ENCODE measurements at places on chromosomes 3 and 15.

DNA sequence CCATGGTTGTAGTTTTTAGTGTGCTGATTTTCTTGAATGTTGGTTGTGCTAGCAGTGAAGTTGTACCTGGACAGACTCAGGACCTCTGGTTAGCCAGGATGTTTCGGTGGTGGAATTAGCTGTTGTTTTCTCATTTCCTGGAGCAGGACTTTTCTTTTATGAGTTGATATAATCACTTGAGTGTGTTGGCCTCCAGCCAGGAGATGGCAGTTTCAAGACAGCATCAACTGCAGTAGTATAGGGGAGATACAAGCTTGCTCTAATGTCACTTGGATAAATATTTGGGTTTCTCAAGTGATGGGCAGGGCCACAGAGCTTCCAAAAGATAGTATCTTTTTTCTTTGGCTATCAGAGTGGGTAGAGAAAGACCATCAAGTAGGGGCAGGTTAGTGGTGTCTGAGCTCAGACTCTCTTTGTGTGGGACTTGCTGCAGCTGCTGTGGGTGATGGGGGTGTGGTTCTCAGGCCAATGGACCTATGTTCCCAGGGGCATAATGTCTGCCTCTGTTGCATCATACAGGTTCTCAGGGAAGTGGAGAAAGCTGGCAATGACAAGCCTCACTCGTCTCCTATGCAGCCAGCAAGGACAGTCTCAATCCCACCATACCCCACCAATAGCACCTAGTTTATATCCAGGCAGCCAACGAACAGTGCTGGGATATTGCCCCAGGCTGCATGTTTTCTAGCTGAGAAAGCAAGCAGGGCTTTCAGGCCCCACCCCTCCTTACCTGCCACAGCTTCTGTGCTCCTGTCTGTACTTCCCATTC, 14.6 kb upstream of the OR5K2 start:
- no peak for DNase-seq

- no peak for DNase-seq
Measured at GRCh38 chr3:121975702-121976302, 46.2 kb downstream of the ILDR1 start.

DNA sequence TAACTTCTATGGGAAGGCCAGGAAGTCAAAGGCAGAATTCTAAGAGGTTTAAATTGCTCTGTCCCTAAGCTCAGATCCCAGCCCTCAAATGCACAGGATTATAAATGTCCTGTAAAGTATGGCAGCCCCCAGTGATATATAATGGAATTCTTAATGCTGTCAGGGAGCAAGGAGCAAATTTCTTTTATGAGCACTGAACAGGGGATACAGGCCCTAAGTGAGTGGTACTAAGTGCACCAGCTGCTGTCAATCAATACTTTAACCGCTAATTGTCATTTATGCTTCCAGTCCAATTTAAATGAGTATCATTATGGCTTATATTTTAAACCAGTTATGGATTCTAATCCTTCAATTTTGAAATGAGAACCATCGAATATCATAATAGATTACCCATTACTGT, 4.7 kb downstream of the SLC9A9 start:
- DNase-seq, result no peak

DNA sequence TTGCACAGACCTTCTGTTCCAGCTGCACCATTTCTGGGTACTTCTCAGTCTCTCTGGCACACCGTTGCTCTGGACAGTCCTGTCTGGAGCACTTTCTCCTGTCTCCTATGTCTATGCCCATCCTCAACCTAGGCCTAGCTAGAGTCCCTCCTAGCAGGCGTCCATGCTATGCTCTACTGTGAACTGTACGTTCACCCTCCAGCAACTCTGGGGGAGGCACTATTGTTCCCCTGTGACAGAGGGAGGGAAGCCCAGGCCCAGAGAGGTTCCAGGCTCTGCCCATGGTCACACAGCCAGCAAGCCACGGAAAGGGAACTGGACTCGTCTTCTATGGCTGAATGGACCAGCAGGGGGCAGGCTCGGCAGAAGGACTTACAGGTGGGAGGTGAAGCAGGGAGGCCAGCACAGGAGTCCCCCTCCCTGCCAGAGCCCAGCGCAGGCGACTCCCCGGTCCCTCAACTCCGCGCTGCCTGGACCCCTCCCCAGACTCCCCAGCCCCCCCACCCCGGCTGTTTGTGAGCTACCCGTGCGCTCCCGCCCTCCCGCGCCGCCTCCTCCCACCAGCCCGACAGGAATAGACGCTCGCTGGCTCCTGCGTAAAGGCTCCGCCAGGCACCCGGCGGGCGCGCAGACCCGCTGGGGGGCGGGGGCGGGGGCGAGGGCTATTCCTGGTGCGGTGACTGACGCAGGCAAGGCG, 1.7 kb upstream of the LINGO1 start:
- DNase-seq, result peak; percentile 17

- no peak for DNase-seq
Measured at GRCh38 chr3:8519156-8519555, 17.5 kb downstream of the LMCD1 start.

GRCh38 chr3:123618768-123619484, 34.1 kb upstream of the HACD2 start:
- no peak for DNase-seq

GRCh38 chr3:114879059-114880031, 267.7 kb downstream of the ZBTB20 start:
- DNase-seq, result no peak
